ENCODE measurements at places on chromosomes 2 and 18.

DNA sequence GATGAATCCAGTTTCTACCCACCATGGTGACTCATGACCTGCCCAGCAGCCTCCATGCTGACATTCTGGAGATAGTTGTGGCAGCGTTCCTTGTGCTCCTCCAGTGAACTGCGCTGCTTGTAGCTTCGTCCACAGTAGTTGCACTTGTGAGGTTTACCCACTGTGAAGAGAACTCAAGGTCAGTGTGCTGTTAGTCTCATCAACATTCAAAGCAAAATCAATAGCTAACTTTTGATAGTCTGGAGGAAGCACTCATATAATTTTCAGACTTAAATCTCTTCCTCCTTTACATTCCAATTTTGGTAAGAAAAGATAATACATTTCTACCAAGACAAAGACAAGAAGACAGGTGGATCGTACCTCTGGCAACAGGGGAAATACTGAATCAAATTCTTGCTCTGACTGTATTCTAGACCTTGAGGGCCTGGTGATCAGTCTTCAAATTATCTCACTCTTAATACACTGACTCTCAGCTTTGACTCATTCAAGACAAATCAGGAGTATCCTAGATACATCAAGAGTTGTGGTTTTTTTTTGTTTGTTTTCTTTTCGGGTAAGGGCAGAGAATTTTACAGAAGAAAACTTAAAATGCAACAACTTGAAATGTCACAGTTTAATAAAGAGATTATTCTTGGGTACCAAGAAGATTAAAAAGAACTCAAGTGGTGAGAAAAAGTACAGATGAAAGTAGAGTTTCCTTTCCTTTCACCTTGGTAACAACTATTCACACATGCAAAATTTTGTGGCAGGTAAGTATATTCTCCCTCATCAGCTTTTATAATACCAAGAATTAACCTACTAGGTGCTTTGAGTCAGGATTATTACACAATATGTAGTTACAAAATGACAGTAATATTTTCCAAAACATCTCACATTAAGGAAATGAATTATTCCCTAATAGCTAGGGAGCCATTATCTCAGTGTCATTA is 129.2 kb downstream of the IKZF2 start:
- DNase-seq, result peak; percentile 18

DNA sequence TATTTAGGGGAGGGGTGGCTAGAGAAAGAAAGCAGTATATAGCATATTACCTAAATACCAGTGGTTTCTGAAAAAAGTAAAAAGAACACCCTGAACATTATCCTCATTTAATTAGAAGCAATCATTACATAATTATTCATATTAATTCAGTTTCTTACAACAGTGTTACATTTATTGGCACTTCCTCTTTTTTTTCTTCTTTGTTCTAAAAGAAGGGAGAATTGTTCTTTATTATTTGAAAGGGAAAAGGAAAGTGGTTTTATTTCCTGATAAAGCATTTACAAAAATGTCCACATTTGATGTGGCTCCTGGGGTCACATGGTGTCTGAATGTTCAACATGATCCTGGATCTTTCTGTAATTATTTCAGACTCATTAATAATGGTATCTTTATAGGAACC is 254.9 kb upstream of the ZEB2 start:
- no peak for DNase-seq

GRCh38 chr2:222000326-222000725 is 298.5 kb downstream of the PAX3 start:
- peak; percentile 86 for DNase-seq

DNA sequence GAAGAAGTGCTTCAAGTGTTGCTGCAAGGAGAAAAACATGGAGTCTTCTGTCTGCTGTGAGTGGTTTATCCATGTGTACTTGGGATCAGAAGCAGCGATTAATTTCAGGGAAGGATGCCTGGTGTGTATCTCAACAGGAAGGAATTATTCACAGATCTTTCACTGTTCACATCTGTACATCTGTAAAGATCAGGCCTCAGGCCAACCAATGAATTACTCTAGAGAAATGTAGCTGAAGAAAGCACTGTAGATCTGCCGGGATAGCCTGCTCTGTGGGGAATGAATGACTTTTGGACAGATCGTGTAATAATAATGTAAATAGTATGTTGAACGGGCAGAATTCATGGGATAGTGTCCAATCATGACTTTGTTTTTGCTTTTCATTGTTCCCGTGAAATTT is 54.0 kb upstream of the SPP2 start:
- no peak for DNase-seq

DNA sequence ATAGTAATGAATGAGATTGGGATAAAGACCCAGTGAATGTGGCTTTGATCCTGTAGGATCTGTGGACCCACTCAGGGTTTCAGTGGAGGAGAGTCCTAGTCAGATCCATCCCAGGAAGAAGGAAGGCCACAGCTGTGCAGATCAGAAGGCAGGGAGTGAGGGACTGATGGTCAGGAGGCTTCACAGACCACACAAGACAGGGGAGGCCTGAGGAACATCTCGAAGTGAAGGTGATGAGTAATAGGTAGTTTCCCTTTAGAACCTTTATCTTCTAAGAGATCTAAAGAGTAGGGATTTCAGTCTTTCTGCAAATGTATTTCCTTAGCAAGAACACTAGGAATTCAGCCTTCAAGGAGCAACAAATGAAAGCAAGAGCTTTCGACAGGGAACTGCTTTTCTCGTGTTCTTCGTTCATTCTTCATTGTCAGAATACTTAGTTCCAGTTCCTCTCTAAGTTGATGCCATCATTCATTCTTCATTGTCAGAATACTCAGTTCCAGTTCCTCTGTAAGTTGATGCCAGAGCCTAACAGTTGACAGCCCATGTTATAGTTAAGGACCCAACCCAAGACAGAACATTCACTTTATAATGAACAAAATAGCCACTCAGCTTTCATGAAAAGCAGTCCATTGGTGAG is 150.2 kb upstream of the EPAS1 start:
- no peak for DNase-seq

DNA sequence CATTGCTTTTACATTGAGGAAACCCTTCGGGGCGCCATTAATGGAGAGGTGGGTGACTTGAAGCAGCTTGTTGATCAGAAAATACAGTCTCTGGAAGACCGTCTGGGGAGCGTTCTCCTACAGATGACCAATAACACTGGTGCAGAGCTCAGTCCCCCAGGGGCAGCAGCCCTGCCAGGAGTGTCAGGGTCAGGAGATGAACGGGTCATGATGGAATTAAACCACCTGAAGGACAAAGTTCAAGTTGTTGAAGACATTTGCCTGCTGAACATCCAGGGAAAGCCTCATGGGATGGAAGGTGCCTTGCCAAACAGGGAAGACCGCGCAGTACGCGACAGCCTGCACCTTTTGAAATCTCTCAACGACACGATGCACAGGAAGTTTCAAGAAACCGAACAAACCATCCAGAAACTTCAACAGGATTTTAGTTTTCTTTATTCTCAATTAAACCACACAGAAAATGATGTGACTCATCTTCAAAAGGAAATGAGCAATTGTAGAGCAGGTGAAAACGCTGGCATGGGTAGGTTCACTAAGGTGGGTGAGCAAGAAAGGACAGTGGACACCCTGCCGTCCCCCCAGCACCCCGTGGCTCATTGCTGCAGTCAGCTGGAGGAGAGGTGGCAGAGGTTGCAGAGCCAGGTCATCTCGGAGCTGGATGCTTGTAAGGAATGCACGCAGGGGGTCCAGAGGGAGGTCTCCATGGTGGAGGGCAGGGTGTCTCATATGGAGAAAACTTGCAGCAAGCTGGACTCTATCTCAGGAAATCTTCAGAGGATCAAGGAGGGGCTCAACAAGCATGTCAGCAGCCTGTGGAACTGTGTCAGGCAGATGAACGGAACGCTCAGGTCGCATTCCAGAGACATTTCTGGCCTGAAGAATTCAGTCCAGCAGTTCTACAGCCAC is 45.0 kb downstream of the EMILIN2 start:
- no peak for DNase-seq

DNA sequence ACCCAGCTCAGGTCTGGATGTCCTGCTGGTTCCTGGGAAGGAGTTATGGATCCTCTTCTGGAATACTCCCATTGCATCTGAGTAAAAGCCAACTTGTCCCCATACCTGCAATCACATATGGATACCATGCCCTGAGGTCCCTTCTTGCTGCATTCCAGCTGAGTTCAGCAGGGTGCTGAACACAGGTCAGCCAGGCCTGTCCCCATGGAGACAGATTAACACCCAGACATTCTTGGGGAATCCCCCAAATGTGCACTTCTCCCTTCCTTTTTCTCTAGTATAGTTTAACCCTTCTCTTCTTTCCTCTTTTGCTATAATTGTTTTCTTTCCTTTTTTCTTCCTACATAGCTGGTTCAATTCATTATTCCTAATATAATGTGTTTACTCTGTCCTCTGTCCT is 799.6 kb upstream of the HS6ST1 start:
- DNase-seq, result no peak

DNA sequence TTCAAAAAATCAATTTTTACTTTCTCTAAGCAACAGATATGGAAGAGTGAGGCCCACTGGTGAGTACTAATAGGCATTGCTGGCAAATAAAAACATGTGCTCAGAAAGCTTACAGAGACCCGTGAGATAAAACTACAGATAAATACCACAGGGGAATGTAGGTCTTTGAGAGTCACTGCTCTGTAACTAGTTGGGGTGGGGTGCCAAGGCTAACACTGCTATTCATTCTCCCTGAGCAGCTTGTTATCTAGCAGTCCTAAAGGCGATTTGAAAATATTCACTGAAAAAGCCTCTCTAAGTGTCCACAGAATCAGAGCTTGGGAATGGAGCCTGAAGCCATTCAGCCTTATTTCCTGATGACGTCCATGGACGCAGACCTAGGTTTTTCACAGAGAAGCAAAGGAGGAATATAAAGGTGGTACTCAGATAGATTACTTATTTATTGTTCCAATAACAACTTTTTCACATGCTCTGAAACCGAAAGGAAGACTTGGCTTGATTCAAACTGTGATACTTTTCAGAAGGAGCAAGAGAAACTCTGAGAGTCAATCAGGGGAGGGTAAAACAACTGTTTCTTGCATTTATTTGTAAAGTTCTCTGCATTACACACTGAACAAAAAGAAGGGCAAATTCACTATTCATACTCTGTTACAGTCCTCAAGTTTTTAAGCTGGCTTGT is 188.4 kb downstream of the PPP1R1C start:
- DNase-seq, result no peak

DNA sequence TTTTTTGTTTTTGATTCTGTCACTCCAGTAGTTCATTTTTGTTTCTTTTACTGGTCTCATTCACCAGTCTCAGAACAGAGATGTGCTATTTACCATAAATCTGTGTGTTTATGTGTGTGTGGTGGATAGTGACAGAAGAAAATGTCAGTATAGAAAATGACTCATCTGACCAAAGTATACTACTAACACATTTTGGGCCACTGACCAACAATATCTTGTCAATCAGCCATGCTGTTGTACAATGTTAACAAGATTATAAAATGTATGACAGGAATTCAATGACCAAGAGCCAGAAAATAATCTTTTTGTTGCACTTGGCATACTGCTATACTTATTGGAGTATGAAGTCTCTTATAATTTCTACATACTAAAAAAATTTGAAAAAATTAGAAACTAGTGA is 1081.4 kb upstream of the NRXN1 start:
- no peak for DNase-seq

DNA sequence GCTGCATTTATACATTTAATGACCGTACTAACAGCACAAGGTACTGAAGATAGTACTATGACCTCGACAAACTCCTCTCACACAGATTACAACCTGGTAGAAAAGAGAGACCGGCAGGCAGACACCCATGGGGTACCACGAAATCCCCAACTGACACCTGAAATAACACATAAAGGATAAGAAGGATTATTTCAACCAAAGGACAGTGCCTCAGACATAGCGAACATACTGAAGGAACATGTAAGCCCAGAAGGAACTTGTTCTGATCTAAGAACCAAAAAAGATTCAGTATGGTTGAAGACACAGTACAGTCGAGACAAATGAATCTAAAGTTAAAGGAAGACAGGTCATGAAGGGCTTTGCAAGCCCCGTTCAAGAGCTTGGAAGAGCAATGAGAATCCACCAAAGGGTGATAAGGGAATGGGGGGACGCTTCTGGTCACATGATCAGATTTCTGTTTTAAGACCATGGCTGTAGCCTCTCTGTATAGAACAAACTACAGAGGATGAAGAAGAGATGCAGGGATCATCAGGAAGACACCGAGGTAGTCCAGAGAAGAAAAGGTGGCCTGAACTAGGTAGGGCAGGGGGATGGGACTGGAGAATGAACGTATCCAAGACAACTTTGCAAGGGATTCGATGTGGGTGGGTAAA is 902 bp downstream of the MCFD2 start:
- no peak for DNase-seq

GRCh38 chr2:60553495-60554073 is at the start of gene BCL11A:
Gene BCL11A, minus strand, starts transcription at chr2:60553654. Its CDS starts 384 bp downstream, at chr2:60553270.
- DNase-seq, result peak; percentile 72

GRCh38 chr2:134479696-134480330 is 225.9 kb downstream of the MGAT5 start:
- no peak for DNase-seq

- DNase-seq, result no peak
Observed at GRCh38 chr18:59940068-59940467, 40.3 kb downstream of the PMAIP1 start.

DNA sequence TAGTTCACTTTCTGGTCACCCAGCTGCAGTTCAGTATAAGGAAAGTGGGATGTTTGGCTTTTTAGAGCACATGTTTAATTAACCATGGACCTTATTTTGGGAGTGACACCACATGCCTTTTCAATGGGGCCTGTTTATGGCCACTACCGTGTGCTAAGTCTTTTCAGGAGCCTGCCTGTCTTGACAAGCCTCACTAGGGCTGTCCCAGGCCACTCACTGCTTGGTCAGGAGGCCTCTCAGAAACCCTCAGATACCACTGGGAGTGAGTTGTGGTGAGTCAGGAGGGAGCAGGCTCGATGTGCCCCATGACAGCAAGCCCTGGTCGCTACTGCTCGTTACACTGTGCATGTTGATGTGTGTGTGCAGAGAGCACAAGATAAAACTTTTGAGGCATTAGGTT is 123.0 kb downstream of the MAP4K4 start:
- DNase-seq, result peak; percentile 15

DNA sequence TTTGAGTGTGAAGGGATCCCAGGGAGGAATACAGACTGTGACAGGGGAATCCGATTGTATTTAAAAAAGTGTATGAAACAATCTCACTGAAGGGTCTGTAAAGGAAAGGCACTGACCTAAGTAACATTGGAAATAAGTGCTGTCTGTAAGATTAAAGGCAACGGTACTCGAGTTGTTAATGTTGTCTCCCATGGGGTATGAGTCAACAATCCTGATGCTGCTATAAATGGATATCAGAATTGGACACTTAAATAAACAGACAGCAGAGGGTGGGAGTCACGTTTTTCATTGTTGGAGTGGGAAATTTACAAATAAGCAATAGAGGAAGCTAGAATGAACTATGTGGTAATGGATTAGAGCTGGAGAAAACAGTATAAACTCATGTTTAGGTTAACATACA is 452.4 kb upstream of the RGPD4 start:
- DNase-seq, result no peak

- no peak for DNase-seq
Observed at GRCh38 chr2:52181080-52181479, 1149.1 kb upstream of the NRXN1 start.

- no peak for DNase-seq
Observed at GRCh38 chr18:54100466-54100865, 124.0 kb downstream of the MBD2 start.

- no peak for DNase-seq
Observed at GRCh38 chr2:43438342-43438741, 157.5 kb downstream of the THADA start.

Data from ACHN (cell line).